ENCODE measurements at places on chromosomes 1 and 21. TPM values are rescaled to one million over a fixed set of nuclear protein-coding genes. Genes with fewer than 3 reads are reported as not detected.

DNA sequence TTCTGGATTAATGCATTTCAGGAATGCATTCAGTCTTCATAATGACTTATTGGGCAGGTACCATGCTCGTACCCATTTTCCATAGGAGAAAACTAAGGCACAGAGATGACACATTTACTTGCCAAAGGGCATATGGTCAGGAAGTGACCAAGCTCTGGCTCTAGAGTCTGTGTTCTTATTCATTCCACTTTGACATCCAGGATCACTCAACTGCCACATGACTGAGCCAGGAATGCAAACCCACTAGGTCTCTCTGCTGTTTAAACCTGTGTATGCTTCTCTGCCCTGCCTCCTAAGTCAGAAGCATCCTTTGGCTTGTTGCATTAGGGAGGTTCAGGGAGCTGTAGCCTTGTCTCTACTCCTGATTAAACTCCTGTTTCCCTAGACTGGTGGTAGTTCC is 7.5 kb downstream of the KAZN start:
- DNase-seq: no peak

DNA sequence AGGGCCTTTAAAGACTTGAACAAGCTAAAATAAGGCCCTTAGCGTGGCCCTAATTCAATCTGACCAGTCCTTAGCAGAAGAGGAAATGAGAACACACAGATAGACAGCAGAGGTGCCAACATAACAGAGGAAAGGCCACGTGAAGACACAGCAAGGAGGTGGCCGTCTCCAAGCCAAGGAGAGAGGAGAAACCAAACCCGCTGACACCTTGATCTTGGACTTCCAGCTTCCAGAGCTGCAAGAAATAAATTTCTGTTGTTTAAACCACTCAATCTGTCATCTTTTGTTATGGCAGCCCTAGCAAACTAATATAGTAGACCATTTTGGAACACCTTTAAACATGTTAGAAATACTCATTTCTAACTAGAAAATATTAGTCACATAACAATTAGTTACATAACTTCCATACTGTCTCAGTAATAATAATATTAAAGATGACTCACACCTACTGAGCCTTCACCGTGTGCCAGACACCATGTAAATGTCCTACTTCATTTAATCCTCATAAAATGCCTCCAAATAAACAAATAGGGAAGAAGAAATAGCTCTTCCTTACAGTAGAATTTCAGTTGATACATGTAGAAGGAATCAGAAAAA is 47.9 kb downstream of the S1PR1 start:
- DNase-seq: no peak

DNA sequence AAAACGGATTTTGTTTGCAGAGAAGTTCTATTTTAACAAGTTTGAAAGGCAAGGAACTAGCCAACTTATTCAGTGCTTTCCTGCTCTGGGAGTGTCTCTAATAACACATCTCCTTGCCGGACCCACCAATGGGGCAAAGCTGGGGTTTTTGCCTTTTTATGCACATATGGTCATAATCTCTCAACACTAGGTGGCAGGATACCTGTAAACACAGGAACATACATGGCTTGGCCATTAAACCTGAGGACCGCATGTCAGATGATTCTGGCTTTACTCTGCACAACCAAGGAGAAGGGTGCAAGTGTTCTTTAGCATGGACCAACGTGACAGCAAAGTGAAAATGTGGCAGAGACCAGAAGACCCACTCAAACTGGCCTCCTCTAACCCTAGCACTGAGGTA is 4.9 kb downstream of the TMEM9 start:
- no peak for DNase-seq

DNA sequence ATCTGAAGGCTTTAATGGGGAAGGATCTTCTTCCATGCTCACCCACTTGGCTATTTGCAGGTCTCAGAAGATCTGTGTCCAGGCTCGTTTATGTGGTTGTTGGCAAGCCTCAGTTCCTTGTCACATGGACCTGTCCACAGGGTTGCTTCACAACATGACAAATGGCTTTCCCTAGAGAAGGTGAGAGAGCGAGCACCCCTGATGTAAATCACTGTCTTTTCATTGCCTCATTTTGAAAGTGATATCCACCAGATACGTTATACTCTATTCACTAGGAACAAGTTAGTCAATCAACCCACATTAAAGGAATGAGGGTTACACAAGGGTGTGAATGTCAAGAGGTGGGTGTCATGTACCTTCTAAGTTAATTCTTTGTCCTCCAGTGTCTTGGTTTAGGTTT is 433.3 kb downstream of the RPS6KC1 start:
- no peak for DNase-seq

GRCh38 chr1:154837672-154838171 is 32.4 kb downstream of the KCNN3 start:
- no peak for DNase-seq

DNA sequence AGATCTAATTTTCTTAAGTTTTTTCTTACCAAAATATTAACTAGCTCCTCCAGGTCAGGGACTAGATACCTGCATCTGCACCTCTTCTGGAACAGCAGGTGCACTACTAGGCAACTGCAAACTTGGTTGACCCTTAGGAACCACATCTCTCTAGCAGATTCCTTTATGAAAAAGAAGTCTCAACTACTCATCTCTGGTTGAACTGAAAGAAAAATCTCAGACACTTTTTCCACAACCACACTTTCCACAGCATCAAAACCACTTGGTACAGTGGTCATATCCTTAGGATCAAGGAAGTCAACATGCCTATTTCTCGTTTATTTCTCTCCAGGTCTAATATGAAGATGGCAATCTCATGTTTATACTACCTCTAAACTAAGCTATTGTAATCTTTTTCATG is 52.3 kb downstream of the VAV3 start:
- no peak for DNase-seq

GRCh38 chr1:78892260-78892840 is 114.2 kb downstream of the ADGRL4 start:
- no peak for DNase-seq

GRCh38 chr1:58966917-58967740 is 183.3 kb upstream of the JUN start:
- no peak for DNase-seq

GRCh38 chr1:155962599-155963211 is 15.6 kb downstream of the ARHGEF2 start:
- no peak for DNase-seq

- no peak for DNase-seq
Observed at GRCh38 chr1:214934045-214934444, 148.5 kb upstream of the KCNK2 start.

GRCh38 chr1:230948301-230948700 is 30.4 kb downstream of the TTC13 start:
- DNase-seq: no peak

DNA sequence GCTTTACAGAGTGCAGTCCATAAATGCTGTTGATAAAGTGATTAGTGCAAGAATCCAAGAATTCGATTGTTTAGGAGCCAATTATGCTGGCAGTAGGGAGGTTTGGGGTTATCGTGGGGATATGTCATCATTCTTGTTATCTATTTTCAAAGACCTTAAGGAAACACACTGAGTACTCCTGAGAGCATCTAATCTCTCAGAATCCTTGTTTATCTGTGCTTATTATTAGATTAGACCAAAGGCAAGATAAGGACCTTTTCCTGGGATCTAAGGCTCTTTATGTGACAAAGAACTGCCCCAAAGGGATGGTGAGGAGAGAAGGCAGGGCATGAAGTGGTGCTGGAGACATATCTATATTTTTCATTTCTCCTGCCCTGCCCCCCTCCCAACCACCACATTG is 139.1 kb downstream of the TSEN15 start:
- no peak for DNase-seq

GRCh38 chr1:16237343-16237830 is 404 bp upstream of the CPLANE2 start:
- no peak for DNase-seq

DNA sequence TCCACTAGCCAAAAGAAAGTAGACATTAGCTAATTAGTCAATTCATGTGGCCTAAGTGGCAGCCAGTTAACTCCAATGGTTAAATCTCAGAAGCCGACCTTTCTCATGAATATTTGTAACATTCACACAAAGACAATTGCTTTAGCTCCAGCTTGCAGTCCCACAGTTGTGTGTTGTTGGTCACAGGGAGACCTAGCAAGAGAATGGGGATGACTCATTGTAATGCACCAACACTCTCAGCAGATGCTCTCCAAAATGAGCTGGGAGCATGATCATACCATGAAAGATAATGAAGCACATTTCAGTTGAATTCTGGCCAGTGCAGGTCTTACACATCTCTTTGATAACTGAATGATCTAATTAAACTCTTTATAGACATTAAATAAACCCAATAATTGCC is 160.4 kb downstream of the HLX start:
- no peak for DNase-seq

Gene DEDD
- 133 TPM for total RNA-seq

Gene ZMYND12
- total RNA-seq: 1.1 TPM

Gene SPSB1
- 8.1 TPM for total RNA-seq

Gene RBBP5
- total RNA-seq: 11.4 TPM

Gene CLIC6
- 5.4 TPM for total RNA-seq

Gene IL20
- not detected for total RNA-seq

Gene OXCT2
- 0.36 TPM for total RNA-seq

Gene C1QTNF12
- total RNA-seq: 0.69 TPM

Data from endothelial cell (in vitro differentiated cells).